ENCODE measurements at places on chromosomes 13 and 19.

- DNase-seq = peak; percentile 72
Measured at GRCh38 chr19:4067396-4068046, 822 bp upstream of the ZBTB7A start.

- no peak for DNase-seq
Measured at GRCh38 chr19:33332248-33332647, 29.9 kb upstream of the CEBPA start.

DNA sequence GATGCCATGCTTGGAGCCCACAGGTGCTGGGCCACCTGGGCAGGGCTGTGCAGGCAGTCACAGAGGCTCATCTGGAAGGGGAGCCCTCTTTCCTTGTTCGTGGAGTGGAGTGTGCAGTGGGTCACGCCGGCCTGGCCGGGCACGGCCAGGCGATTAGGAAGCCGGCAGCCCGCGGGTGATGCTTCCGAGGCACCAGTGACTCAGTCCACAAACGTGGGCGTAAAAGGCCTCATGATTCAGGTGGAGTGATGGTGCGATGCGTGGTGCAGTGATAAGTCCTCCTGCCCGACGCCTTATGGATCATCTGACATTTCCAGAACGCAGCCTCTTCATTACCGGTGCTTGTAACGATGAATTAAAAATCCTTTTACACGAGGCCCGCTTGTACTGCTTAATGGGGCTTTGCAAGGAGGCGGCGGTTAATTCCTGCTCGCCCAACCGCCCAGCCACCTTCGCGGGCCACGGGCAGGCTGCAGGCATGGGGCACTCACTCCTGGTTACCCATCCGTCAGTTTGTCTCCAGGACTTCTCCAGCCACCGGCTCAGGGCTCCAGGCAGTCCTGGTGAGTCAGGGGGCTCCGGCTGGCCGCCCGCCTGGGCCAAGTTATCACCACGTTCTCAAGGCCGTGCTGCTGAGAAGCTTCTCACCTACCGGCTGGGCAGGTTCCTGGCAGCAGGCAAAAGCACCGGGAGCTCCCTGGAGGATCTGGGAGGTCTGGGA lies 172.4 kb downstream of the KDM4B start:
- no peak for DNase-seq

- DNase-seq = no peak
Measured at GRCh38 chr13:46296115-46296822, 84.5 kb downstream of the LRRC63 start.

GRCh38 chr19:21569494-21569865 lies 64.1 kb downstream of the ZNF429 start:
- peak; percentile 77 for DNase-seq

- no peak for DNase-seq
Measured at GRCh38 chr13:28161370-28161769, 23.0 kb downstream of the PAN3 start.

DNA sequence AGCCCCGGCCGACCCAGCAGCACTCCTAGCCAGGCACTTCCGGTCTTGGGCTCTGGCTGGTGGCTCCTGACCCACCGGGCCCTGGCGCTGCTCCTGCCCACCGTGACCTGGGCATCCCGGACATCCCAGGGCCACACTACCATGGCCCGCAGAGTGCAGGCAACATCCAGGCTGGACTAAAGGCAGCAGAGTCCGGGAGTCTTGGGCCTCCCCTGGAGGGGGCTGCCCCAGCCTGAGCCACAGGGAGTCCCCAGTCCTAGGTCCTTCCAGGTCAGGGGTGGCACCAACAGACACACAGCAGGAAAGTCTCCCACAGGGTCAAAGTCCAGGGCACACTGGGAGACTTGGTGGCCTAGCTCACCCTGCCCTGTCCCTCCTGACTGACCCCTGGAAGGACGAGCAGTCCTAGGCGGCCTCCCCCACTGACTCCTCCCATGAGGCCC lies 10.8 kb downstream of the LSM4 start:
- no peak for DNase-seq

DNA sequence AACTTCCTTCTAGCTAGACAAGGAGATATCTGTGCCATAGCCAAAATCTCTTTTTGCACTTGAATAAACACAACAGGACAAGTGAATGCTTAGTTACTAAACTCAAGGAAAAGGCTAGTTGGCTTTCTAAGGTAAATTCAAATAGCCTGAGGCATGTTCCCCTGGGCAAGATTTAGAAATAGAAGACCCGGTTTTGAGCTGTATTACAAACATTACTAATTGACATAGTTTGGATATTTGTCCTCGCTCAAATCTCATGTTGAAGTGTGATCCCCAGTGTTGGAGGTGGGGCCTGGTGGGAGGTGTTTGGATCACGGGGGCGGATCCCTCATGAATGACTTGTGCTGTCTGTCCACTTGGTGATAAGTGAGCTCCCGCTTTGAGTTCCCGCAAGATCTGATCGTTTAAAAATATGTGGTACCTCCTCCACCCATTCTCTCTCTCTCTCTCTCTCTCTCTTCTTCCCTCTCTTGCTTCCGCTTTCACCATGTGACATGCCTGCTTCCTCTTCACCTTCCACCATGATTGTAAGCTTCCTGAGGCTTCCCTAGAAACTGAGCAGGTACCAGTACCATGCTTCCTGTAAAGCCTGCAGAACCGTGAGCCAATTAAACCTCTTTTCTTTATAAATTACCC lies 3.9 kb upstream of the KBTBD6 start:
- no peak for DNase-seq

DNA sequence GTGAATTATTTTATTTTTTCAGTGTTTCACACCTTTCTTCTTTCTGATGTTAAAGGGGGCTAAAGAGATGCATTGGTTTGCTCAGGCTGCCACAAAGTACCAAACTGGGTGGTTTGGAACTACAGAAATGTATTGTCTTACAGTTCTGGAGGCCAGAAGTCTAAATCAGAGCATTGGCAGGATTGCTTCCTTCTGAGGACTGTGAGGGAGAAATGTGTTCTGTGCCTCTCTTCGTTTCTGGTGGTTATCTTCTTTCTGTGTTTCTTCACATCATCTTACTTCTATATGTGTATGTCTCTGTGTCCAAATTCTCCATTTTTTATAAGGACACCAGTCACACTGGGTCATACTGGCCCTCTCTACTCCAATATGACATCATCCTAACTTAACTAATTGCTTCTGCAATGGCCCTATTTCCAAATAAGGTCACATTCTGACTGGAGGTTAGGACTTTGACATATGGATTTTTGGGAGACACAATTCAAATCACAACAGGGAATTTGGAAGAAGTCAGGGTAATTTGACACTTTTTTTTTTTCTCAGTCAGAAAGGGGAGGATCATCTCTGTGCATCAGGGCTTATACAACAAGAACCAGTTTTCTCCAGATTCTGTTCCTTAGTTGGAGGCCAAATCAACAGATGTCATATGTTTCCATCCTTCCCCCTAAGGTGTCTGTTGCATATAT lies 188.2 kb downstream of the KCNRG start:
- no peak for DNase-seq

GRCh38 chr19:52196256-52196967 lies 6.6 kb downstream of the PPP2R1A start:
- DNase-seq = no peak

GRCh38 chr13:101346942-101347728 lies 69.2 kb downstream of the NALCN start:
- no peak for DNase-seq
